ENCODE measurements at places on chromosomes 4 and X.

GRCh38 chr4:80767944-80768343 lies 262.6 kb upstream of the BMP3 start:
- no peak for DNase-seq

DNA sequence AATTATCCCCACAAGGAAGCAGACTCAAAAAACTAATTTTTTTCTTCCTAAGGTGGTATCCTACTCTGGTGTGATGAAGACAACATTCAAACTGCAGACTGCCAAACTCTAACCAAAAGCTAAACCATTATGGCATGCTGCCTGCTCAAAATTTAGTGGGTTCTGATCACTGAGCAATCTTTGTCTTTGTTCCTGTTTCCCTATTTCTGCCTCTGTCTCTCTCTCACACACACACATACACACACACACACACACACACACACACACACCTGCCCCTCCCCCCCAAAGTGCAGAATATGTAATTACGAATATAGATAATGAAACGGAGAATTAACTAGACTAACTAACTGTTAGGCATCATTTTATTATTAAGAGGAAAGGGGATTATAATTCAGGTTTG lies 1278.6 kb downstream of the PCDH7 start:
- no peak for DNase-seq

GRCh38 chr4:142336251-142336934 lies 509.7 kb downstream of the INPP4B start:
- DNase-seq, result no peak

DNA sequence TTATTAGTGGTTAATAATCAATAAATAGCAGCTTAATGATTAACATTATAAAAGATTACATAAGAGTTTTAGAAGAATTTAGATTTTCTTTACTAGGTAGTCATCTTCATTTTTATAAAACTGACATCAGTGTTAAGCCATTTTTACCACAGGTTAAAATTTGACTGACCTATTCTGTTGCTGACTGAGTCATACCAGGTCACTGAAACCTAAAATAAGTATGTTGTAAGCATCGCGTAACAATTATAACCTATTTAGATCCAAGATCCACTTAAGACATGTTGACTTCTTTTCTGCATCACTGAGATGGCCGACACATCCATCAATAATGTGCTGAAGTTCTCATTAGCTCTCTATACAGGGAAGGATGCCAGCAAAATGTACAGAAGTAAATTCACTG lies 36.7 kb downstream of the ARX start:
- DNase-seq, result no peak

- DNase-seq, result no peak
Observed at GRCh38 chrX:23644744-23645143, 22.5 kb upstream of the PRDX4 start.

- DNase-seq, result no peak
Observed at GRCh38 chr4:102505708-102506107, 4.5 kb downstream of the NFKB1 start.

GRCh38 chr4:73006286-73006990 lies 63.1 kb downstream of the COX18 start:
- no peak for DNase-seq

DNA sequence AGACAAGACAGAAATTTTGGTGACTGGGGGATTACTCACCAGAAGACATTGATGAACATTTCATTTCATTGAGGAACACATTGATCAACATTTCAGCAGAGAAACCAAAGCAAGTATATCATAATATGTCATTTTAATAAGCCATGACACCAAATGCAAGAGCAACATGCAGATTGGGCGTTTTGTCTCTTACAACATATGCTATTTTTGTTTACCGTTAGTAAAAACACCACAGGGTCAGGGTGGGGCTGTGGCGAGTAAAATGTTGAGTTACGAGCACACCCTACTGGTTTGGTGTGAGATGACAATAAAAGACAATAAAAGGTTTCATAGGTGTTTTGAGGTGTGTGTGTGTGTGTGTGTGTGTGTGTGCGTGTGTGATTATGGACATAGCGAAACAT lies 294.5 kb downstream of the PDGFC start:
- DNase-seq, result peak; percentile 17

- DNase-seq, result peak; percentile 59
Observed at GRCh38 chr4:134201216-134202161, at the start of gene PABPC4L. Gene PABPC4L (minus strand): TSS chr4:134201789. CDS start chr4:134201019, 770 bp downstream.

Measured in WTC11 (cell line).